Activated CD4-positive, alpha-beta T cell treated with anti-CD3 and anti-CD28 coated beads, Interleukin-2, amount 10 ng/mL, durations not matched to agents 7 days and 5 days (primary cell): ENCODE measurements at places on chromosomes 13 and 19.

DNA sequence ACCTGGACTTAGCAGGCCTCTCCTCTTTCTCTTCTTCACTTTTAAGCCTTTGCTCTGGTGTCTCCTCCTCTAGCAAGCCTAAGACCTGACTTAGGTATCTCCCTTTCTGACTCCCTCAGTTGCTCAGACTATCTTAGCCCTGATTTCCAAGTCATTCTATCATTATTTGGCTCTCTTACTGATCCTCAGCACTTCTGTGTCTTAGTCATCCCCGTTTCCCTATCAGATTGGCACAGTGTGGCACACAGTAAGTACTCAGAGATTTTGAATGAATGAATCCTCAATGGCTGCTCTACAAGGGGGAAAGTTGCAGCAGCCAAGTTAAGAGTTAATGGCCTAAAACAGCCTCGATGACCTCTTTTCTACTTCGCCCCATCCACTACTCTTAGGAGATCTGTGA lies 8.2 kb downstream of the KCTD12 start:
- DNase-seq, result no peak

DNA sequence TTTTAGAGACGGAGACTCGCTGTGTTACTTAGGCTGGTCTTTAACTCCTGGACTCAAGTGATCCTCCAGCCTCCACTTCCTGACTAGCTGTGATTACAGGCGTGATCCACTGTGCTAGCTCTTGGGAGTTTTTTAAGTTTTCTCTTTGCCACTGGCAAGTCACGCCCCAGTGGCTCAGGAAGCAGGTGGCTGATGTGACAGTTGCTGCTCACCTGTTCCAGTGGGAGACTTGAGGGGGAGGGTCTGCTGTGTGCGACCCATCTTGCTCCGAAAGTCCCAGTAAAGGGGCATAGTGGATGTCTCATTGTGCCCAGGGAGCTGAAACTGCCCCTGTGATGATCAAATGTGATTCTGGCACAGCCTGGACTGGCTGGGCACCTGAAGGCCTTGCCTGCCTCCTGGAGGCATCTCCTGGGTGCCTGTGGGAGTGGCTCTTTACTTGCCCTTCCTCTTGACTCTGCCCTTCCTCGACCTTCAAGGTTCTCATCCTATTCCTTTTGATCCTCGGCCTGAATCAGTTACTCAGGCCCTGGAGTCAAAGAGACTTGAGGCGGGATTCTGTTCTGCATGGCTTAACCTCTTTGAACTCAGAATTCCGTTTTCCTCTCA lies 7.8 kb downstream of the SMARCA4 start:
- no peak for DNase-seq

GRCh38 chr13:109998684-109999533 lies 212.5 kb upstream of the IRS2 start:
- DNase-seq, result no peak

DNA sequence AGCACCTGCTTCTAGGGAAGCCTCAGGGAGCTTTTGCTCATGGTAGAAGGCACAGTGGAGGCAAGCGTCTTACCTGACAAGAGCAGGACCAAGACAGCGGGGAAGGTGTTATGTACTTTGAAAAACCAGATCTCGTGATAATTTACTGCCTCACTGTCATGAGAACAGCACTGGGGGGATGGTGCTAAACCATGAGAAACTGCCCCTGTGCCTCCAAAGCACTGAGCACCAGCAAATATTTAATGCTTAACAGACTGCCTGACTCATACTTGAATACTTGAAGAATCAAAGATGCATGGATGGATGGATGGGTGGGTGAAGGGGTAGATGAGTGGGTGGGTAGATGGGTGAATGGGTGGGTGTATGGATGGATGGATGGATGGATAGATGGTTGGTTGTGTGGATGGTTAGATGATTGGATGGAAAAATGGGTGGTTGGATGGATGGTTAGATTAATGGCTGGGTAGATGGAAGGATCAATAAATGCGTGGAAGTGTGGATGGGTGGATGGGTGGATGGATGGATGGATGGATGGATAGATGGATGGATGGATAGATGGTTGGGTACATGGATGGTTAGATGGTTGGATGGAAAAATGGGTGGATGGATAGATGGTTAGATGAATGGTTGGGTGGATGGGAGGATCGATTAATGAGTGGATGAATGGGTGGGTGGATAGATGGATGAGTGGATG lies 101.1 kb upstream of the IPO5 start:
- DNase-seq, result no peak

- no peak for DNase-seq
These were observed 60.9 kb downstream of the THSD1 start for GRCh38 chr13:52345048-52345447.

GRCh38 chr19:1470305-1471009 lies 8.6 kb downstream of the C19orf25 start:
- peak; percentile 77 for DNase-seq

DNA sequence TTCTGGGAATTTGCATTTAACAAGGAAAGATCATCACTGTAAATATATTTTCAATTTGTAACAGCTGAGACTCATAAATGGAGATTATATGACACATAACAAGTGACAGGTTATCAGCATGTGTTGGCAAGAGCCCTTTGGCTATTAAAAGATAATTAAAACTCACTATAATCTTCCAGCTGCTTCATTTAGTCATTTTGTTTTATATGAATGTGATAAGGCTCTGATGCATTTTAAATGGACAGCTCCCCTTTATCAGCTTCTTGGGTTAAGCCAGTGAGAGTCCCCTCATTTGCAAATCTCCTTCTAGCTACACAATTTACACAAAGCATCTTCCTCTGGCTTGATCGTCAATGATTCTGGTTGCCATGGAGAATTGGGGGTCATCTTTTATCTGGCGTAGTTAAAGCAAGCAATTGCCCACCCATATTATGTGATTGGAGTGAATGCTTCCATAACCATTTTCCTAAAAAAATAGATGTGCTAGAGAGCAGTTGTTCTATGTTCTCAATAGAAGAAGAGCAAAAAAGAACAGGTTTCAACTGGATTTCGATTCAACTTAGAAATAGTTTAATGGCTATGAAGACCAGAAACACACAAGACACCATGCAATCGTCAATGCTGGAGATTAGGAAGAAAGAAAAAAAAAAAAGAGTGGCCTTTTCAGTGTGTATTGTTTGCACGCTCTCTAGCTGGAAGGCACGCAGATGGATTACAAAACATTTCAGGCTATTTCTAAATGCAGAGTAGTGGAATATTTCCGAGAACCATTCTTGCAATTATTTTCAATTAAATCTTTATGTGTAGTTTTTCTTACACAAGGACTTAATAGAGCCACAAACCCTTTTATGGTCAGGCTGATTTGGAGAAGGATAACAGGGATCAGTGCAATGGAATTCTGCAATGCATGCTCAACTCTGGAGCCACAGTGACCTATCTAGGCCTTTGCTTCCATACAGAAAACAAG lies 27.4 kb downstream of the STARD13 start:
- no peak for DNase-seq

DNA sequence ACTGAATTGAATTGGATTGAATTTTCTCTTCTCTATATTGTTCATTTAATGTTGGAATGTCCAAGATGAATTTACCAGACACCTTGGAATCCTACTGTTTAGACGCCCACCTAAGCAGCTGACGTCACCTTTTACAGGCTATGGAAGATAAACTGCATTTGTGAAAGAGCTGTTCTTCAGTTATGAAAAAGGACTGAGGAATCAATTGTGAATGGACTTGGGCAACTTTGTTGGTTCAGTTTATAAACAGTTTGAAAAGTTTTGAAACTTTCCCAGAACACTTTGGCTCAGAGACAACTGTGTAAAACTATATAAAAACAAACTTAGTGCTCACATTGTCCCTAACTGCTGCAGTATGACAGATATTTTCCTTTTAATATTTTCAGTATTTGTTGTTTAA lies 590.8 kb upstream of the SPRY2 start:
- DNase-seq, result no peak

DNA sequence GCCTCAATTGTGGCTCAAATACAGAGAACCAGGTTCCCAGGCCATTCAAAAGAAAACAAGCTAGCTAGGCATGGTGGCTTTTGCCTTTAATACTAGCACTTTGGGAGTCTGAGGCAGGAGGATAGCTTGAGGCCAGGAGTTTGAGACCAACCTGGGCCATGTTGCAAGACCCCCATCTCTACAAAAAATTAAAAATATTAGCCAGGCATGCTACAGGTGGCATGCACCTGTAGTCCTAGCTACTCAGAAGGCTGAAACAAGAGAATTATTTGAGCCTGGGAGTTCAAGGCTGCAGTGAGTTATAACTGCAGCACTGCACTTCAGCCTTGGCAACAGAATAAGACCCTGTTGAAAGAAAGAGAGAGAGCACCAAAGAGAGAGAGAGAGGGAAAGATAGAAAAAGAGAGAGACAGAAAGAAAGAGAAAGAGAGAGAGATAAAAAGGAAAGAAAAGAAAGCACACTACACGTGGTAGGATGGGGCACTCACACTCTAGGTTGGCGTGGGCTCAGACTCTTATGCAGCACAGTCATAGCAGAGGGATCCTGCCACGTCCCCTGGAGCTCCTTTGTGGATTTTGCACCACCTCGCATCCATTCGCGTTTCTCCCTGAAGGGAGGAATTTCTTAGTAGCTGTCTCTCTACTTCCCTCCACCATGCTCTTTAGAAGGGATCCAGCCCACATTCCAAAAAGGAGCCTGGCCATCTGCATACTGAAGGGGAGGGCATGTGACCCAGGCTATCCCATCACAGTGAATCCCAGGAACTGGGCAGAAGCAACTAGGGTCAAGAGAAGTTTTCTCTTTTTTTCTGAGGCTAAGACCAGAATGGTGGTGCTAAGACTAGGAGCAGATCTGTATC lies 789.9 kb downstream of the UQCRFS1 start:
- no peak for DNase-seq

GRCh38 chr19:4980838-4981680 lies 12.1 kb downstream of the KDM4B start:
- no peak for DNase-seq
